ENCODE measurements at places on chromosomes 5 and 9.

- no peak for DNase-seq
Observed at GRCh38 chr5:16866795-16867576, 69.1 kb downstream of the MYO10 start.

- no peak for DNase-seq
Observed at GRCh38 chr5:55062039-55062779, 38.2 kb downstream of the GZMK start.

DNA sequence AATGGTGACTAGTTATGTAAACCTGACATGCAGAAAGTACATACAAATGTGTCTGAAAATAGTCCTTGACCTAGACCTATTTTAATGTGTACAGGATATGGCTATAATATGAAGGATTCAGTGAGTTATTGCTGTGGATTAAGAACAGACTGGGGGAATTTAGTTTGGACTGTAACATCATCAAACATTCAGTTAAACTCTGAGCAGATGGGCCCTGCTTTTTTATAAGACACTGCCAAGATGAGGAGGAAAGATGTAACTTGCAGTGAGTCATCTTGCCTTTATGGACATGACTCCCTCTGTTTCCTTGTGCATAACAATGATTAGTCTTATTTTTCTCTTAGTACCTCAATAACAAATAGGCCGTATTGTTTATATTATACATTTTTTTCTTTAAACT is 12.2 kb downstream of the PPP3R2 start:
- DNase-seq, result no peak

- no peak for DNase-seq
Observed at GRCh38 chr5:43357878-43358281, 44.7 kb upstream of the HMGCS1 start.

DNA sequence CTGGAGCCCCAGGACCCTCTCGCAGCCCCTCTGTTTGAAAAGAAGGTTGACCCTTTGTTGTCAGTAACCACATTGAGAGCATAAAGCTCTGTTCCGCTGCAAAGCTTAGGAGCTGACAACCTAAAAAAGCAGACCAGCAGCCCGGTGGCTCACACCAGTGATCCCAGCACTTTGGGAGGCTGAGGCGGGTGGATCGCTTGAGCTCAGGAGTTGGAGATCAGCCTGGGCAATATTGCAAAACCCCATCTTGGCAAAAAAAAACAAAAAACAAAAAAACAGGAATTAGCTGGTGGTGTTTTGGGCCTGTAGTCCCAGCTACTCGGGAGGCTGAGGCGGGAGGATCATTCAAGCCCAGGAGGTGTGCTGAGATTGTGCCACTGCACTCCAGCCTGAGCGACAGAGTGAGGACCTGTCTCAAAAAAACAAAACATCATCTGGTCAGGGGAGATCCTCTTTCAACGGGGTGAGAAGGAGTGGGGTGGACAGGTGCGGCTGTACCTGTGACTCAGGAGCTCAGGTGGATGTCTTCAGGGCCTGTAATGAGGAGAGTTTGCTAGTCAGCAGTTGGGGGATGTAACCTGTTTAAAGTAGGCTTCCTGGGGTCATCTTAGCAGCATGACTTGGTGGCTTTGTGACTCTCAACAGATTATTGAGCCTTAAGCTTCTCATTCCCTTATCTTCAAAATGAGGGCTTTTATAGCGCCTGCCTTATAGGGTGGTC is 694 bp upstream of the REEP2 start:
- DNase-seq, result no peak

DNA sequence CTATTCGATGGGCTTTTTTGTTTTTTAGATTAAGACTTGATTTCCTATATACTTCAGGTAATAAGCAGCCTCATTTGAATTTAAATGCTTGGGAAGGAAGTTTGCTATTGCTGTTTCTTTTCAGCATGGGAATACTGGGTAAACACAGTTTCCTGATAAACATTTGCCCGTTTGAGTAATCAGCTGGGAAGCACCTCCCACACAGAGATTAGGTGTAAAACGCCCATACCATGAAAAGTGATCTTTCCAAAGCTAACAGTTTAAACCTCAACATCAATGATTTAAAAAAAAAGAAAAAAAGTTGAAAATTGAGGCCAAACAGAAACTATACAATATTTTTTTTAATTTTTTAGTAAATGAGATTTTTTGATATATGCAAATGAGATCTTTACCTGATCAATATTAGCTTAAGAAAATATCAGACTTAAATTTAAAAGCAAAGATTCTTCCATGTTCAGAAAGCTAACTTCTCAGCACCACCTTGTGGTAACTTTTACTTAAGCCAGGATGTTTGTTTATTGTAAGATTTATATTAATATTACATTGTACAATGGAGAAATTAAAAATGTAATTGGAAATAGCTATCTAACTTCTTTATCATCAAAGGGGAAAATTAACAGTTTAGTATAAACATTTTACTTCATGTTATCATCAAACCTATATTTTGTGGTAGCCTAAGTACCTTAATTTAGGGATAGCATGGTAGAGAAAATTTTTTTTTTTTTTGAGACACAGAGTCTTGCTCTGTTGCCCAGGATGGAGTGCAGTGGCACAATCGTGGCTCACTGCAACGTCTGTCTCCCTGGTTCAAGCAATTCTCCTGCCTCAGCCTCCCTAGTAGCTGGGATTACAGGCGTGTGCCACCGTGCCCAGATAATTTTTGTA is 39.8 kb downstream of the F2RL2 start:
- no peak for DNase-seq

- DNase-seq, result no peak
Observed at GRCh38 chr5:22063717-22064116, 789.4 kb downstream of the CDH12 start.

GRCh38 chr5:118008779-118009178 is 979.6 kb downstream of the DTWD2 start:
- no peak for DNase-seq

DNA sequence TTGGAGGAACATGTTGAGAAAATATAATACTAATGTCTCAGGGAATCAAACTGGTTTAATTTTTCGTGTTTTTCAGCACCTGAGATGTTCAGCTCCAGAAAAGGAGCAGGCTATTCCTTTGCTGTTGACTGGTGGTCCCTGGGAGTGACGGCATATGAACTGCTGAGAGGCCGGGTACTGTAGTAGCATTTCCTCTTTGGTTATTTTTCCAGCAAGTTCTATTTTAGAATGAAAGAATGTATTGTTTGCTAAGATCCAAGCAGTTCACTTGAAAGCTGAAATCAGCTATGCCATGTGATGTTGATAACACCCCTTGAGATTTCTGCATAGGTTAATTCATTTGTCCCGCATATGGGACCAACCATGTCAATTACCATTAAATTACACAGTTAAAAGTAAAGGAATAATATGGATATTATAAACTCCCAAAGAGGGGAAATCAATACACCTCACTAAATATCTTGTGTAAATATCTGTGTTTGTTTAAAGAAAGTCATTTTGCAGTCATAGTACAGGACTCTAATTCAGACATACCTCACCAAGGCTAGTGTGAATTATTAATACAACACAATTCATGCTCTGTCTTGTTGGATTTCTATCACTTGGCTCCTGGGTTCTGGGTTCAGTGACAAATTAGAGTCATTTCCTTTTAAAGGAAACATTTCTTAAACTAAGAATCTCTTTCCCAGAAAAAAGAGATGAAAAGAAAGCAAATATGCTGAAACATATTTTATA is 126.8 kb downstream of the STK32A start:
- no peak for DNase-seq

DNA sequence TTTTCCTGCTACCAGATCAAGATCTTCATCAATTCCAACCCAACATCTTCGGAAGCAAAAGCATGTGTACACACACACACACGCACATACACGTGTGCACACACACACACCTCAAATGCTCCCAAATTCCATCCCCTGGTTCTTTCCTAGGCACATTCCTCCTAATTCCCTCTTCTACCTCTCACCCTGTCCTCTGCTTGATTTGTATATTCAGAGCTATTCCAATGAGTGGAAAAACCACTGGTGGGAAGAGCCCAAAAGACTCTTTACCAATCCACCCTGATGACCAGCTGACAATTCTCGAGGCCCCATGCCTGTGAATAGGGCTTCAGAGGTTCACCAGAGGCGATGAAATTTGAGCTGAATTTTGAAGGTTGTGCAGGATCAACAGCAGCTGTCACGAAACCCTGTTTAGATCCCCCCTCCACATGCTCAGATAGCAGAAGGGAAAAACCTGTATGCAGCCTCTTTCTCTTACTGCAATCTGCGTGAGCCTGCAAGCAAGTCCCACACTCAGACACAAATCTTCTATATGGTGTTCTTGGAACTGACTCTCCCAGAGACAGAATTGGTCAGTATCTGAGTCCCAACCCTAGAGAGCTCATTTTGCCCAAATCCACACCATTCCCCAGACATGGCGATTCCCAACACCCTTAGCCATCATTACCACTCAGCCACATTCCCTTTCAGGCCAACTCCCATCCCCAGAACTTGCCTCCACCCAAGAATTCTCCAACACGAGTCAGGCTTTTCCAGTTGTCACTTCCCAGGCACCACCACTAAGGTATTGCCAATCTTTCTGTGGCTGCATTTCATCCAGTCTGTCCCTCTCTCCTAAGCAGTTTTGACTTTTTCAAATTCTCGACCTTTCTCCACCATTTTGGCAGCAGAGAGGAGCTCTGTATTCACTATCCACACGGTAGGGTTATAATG is 4.3 kb upstream of the TRIO start:
- no peak for DNase-seq

- no peak for DNase-seq
Observed at GRCh38 chr9:38362852-38363588, 29.5 kb upstream of the ALDH1B1 start.

All from activated CD8-positive, alpha-beta memory T cell treated with anti-CD3 and anti-CD28 coated beads for 1 hour (primary cell).